ENCODE measurements at places on chromosomes 3 and 15.

- no peak for DNase-seq
These were observed 93.8 kb upstream of the UBE2E1 start for GRCh38 chr3:23711916-23712494.

DNA sequence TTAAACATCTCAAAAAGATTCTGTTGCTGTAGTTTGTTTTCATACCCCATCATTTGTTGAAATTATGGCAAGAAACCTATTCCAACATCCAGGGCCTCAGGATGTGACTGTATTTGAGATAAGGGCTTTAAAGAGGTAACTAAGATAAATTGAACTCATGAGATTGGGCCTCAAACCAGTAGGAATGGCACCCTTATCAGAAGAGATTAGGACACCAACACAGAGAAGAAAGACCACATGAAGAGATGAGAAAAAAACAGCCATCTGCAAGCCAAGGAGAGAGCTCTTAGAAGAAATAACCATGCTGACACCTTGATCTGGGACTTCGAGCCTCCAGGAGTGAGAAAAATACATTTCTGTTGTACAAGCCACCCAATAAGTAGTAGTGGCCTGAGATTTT is 157.7 kb downstream of the CGGBP1 start:
- no peak for DNase-seq

DNA sequence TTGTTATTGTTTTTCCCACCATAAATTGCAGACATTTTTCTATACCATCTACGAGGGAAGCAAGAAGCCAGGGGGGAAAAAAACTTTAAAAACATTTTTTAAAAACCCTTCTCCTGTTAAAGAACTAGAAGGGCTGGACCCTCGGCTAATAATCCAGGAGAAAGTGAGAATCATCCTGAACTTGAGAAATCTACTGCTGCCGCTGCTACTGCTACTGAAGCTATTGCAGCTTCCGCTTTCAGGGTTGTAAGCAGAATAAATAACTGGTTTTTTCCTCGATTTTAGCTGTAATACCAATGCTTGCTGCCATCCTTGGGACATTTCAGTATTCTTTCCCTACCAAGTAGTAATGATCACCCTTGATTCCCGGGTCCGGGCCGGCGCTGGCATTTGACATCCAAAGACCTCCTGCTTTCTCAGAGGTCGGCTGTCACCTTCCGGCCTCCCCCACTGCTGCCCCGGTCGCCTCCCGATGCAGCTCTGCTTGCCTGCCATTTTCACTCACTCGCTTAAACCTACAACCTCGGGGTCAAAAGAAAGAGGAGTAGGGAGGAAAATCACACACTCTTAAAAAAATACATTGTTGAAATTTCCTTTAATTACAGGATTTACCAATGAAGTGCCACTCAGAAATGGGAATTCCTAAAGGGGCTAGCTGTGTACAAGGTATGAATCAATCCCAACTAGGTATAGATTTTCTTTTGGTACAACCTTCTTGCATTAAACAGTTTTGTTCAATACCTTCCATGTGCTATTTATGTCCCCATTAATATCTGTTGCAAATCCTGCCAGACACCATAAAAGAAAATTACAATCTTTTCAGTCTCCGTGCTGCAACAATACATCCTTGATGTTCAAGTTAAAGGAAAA is 674 bp upstream of the MECOM start:
- no peak for DNase-seq

- DNase-seq: no peak
These were observed 14.9 kb upstream of the C3orf22 start for GRCh38 chr3:126573492-126574117.

All from stimulated activated CD8-positive, alpha-beta memory T cell treated with anti-CD3 and anti-CD28 coated beads, Interleukin-4, amount 100 ng/mL, for 1 hour (primary cell).